ENCODE measurements at places on chromosomes 12 and 14.

DNA sequence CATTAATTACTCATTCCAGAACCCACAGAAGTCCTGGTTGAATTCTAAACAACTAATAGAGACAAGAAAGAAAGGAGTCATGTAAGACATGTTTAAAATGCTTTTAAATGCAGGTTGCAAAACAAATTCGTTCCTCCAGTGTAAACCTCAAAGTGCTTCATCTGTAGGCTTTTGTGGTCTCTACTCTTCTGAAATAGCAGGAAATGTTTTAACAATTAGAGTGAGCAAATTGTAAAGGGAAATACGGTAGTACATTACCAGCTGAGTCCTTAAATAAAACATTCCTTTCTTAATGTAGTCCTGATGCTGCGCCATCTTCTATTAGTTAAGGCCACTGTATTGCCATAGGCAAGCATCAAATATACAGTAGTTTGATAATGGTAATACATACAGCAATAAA, 1934.2 kb upstream of the SEL1L start:
- DNase-seq: no peak

DNA sequence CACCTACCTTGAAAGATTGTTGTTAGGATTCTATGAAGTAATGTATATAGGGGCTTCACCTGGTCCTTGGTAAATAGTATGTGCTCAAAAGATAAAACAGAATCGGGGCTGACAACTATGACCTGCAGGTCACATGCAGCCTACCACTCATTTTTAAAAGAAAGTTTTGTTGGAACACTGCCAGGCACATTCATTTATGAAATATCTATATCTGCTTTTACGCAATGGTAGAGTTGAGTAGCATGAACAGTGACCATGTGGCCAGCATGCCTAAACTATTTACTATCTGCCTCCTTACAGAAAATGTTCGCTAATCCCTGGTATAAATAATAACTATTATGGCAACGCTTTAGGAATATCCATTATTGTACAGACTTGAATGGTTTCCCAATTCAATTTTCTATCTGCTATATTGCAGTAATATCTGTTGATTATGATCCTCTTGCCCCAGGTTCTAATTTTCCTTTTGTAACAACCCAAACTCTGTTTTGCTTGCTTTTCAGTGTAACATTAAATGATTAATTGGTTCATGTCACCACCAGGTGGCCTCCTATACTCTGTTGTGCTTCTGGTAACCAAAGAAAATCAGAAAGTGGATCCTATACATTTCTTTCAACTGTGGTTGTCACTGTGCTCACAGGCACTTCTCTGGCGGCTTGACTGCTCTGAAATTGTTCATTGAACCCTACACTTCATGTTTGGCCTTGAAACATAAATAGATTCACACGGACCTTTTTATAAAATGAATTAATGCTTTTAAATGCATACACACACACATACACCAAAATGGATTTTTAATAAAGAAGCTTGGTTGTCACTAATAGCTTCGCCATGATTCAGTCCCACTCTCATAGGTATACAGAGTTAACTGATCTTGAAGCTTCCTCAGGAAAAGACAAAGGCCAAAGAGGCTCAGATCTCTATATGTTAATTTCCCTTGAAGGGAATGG, 227.7 kb upstream of the NPAS3 start:
- no peak for DNase-seq

- DNase-seq: no peak
These were observed 68.3 kb upstream of the AMN start for GRCh38 chr14:102854091-102854703.

DNA sequence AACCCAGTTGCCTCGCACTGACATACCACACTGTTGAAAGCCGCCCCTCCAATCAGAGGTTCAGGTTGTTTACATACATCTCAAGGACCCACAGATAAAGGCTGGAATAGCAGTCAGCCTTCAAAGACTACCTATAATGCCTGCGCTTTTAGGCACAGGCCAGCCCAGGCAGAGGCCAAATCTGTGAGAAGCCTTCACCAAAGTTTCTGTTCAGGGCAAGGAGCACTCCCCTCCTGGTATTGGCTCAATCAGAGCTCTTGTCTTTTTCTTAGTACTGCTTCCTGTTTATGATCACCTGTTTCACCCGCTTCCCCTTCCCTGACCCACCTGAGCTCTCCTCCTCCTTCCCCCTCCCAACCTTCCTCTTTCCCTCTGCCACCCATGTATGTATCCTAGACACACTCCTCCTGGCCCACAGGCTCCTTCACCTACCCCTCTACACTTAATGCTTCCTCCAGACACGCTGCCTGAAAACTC, 34.8 kb downstream of the DUSP16 start:
- DNase-seq: no peak

DNA sequence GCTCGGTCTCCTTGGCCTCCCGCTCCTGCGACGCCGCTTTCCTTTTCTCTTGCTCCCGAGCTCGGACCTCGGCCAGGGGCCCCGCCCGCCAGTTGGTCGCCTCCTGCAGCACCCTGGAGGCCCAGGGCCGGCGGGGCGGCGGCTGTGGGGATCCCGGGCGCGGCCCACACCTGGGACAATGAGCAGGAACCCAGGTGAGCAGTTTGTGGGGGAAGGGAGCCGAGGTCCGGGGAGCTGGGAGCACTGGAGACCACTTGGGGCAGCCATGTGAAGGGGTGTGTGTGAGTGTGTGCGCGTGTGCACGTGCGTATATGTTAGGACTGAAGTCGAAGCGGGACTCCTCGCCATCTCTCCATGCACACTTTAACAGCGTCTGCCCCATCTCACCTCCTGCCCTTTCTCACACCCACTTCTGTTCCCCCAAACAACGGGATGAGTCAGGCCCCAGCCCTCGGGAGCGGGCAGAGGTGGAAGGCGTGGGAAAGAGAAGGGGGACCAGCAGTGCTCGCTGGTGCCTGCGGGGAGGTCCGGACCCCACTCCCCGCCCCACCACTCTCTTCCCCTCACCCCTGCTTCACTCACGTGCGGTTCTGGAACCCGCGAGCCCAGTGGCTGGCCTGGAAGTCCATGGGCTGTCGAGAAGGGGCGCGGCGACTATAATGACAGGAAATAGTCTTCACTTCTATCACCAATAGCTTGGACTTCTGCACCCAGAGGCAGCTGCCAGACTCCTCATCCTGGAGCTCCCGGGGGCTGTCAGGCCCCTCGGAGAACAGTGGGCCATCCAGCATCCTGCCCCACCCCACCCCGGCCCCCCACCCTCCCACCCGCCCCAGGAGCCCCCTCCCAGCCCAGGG, 450 bp downstream of the DDN start:
- DNase-seq: no peak

GRCh38 chr12:50083301-50083700, 1.8 kb upstream of the SMARCD1 start:
- DNase-seq: no peak

DNA sequence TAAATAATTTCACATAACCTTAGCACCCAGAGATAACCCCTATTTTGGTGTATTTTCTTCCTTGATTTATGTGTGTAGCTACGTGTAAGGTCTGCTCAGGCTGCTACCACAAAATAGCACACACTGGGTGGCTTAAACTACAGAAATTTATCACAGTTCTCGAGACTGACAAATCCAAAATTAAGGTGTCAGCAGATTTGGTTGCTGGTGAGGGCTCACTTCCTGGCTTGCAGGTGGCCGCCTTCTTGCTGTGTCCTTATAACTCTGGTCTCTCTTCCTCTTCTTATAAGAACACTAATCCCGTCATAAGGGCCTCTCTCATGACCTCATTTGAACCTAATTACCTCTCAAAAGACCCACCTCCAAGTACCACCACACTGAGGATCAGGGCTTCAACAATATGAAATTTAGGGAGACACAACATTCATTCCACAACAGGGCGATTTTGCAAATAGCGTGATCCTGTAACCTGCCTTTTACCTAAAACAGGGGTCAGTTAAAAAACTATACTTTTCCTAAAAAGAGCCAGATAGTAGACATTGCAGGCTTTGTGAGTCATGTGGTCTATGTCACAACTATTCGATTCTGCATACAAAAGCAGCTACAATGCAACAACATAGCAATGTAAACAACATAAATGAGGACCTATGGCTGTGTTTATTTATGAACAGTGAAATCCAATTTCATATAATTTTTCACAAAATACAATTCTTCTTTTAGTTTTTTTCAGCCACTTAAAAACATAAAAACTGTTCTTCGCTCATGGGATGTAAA, 371.7 kb downstream of the DPF3 start:
- no peak for DNase-seq

GRCh38 chr14:25122211-25122610, 72.3 kb upstream of the STXBP6 start:
- DNase-seq: no peak

- DNase-seq: no peak
These were observed 4.9 kb downstream of the SLC48A1 start for GRCh38 chr12:47777741-47778558.

GRCh38 chr12:26319511-26319910, 124.1 kb downstream of the SSPN start:
- no peak for DNase-seq

GRCh38 chr12:113059071-113059595, 2.6 kb downstream of the DTX1 start:
- no peak for DNase-seq

DNA sequence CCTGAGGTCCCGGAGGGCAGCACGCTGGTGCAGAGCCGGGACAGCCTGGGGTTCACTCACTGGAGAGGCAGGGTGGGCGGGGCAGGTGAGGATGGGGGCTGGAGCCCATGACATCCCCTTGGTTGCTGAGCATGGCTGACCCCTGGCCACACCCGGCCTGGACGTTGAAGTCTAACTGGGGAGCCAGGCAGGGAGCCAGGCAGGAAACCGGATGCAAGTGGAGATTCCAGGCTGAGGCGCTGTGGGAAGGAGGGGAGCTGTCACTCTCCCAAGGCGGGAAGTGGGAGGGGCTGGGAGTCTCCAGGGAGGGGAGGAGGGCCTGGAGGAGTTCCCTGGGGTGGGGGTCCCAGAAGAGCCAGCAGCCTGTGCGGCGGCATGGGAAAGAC, 7.7 kb upstream of the INF2 start:
- DNase-seq: no peak

GRCh38 chr14:77641534-77642341, 25.3 kb upstream of the SPTLC2 start:
- DNase-seq: peak; percentile 33

DNA sequence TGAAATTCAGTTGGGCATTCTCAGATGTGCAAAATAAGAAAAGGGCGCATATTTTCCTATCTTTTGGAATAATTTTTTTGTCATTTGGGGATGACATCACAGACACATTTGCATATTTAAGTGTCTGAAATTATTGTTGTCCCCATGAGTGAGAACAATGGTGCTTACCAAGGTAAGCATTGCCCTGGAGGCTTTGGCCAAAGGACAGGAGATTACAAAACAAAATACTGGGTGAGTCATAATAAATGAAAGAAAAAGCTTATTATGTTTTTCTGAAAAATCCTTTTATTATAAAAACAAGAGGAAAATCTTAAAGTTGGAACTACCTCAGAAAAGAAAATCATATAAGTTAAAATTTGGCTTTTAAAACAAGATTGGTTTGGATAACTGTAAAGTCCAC, 254.9 kb downstream of the BTG1 start:
- no peak for DNase-seq

DNA sequence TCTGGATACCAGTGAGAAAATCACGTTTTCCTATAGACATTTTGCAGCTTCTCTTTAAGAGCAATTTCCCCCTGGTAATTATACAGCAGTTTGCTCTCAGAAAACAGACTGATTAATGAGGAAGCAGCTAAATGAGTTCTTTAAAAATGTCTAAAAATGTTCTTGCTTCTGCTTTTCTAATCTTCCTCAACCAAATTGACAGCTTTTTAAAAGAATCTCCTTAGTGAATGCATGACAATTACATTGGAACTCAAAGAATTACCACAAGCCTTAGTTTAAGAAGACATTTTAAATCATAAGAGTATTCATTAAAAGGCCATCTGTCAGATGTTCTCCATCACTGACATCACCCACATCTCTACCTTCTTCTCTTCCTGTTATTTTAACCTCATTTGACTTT, 135.8 kb upstream of the PLXNC1 start:
- DNase-seq: no peak

GRCh38 chr12:108777156-108777555, 45.8 kb upstream of the CORO1C start:
- no peak for DNase-seq

GRCh38 chr12:22172501-22172900, 126.5 kb downstream of the CMAS start:
- DNase-seq: no peak

- DNase-seq: no peak
These were observed 14.3 kb downstream of the YBX3 start for GRCh38 chr12:10708862-10709261.

- no peak for DNase-seq
These were observed 13.4 kb downstream of the NCAPD2 start for GRCh38 chr12:6507102-6507998.

DNA sequence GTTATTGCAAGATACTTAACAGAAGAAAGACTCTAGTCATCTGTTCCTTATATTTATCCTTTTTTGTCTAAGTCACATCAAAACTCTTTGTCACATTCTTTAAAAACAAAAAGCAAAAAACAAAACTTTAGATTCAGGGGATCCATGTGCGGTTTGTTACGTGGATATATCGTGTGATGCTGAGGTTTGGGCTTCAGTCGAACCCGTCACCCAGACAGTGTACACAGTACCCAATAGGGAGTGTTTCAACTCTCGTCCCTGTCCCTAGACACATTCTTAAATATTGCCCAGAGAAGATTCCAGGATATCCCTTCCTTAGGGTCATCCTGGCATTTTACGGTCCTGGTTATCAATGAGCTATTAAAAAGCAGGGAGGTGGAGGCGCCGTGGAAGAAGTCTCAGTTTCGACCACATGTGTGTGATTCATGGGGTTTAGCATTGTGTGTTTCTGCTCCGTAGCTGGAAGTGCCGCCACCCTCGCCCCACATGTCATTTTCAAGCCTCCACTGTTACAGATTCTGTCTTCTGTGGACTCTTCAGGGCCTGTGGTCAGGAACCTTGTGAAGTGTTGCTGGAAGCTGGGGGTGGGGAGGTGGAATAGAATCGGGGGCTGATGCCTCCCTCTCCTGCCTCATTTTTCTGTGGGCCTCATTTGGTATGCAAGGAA, 19.9 kb downstream of the CCND2 start:
- DNase-seq: no peak

GRCh38 chr12:114123108-114123507, 157.0 kb upstream of the RBM19 start:
- DNase-seq: no peak

GRCh38 chr12:115013236-115013981, 329.4 kb upstream of the TBX3 start:
- no peak for DNase-seq
